ENCODE measurements at places on chromosomes 6 and 20. TPM values are rescaled to one million over a fixed set of nuclear protein-coding genes. Genes with fewer than 3 reads are reported as not detected.

IL20RA gene
- polyA plus RNA-seq, result not detected

DNA sequence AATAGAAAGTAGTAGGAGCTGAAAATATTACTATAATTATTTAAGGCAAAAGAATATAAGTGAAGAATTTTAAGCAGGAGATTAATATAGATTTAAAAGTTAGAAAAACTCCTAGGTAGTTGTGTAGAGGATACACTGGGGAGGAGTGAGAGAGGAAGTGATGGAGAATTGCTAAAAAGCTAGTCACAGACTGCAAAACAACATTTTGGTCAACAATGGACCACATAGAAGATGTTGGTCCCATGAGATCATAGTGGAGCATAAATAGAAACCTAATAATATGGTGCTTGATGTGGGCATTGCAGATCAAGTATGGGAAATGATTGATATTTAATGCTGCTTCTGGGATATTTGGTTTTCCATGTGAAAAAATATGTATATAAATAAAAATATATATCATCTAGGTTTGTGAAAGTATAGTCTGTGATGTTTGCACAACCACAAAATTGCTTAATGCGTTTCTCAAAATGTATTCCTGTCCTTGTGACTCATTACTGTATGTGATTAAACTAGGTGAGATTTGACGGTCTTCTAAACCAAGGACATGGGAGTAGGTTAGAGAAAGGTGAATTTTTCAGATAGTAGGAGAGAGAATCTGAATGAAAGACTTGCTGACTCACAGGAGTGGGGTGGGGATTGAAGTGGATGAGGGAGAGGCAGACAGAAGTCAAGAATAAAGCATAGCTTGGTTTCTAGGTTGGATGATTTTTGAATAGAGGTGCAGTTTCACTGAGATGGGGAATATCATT lies 174.0 kb downstream of the BCKDHB start:
- no peaks in the 10 kb centered on the region for H3K27me3 ChIP-seq
- H3K36me3 ChIP-seq, result peaks cover 10% of the 10 kb centered on the region
- no peak overlapping the region for H3K4me3 ChIP-seq

CAGE1 gene
- not detected for polyA plus RNA-seq

DNA sequence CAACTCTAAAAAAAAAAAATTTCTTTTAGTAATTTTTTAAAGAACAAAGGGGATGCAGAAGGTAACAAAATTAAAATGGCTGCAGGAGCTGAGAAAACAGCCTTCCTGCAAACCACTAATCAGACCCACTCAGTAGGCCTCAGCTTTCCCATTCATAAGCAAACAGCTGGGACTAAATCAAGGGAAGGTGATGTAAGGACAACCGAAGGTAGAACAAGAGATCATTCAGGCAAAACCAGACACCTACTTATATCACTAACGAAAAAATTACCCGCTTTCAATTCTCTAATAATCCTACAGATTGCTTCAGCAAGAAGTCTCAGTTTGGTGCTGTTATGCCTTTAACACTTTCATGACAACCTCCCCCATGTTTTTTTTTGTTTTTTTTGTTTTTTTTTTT lies 124.0 kb downstream of the ZMYND8 start:
- peaks cover 28% of the 10 kb centered on the region for H3K36me3 ChIP-seq
- no peak overlapping the region for H3K27ac ChIP-seq
- no peak overlapping the region for H3K4me3 ChIP-seq

SLC22A3 gene
- polyA plus RNA-seq, result not detected
